Stimulated activated CD8-positive, alpha-beta memory T cell treated with anti-CD3 and anti-CD28 coated beads, Interleukin-4, amount 100 ng/mL, for 4 hours (primary cell): ENCODE measurements at places on chromosomes 12 and 14.

- DNase-seq, result no peak
These were observed 441.8 kb downstream of the NRXN3 start for GRCh38 chr14:78611796-78612571.

- DNase-seq, result no peak
These were observed 8.5 kb upstream of the LTBP2 start for GRCh38 chr14:74620497-74620921.

DNA sequence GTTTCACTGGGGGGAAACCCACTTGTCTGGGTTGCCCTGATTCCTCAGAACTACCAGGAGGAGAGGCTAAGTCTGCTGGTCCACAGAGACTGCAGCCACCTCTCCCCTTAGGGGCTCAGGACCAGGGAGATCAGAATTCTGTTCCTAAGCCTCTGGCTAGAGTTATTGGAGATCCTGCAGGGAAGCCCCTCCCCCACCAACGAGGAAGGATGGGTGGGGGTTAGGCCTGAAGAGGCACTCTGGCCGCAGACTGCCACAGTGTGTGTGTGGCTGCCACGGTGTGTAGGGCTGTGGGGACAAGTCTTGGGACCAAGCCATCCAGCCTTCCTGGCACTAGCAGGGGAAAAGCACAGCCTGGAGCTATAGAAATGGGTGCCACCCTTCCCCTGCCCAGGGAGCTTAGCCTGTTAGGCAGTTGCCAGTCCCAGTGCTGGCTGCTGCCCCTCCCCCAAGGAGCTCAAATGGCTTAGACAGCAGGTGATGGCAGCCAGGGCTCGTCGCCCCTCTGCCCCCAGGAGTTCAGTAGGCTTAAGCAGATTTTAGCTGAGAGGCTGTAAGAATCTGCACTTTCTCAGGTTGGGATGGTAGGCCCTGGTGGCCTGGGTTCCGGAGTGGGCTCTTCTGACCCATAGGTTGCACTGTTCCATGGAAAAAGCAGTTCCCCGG is 107.7 kb downstream of the ERGIC2 start:
- no peak for DNase-seq

- no peak for DNase-seq
These were observed 27.7 kb downstream of the JKAMP start for GRCh38 chr14:59511916-59512575.

DNA sequence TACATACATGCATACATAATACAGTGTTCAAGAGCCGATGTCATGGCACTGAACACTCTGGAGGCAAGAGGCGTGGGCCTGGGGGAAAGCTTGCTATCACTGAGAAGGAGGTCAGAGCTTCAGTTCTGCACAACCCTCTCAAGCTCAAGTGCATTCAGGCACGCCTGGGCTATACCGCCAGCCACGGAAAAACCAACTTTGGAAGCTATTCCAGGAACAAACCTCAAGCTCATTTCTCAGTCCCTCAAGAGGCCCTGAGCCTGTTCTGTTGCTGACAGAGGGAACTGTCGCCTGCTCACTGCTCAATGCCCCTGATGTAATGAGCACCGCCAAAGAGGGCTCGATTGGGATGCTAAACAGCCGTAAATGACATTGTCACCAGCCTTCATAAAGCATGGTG is 9.2 kb downstream of the NOS1 start:
- DNase-seq, result no peak

GRCh38 chr14:95211721-95212504 is 54.6 kb upstream of the DICER1 start:
- no peak for DNase-seq

GRCh38 chr14:66284346-66284745 is 201.8 kb upstream of the CCDC196 start:
- no peak for DNase-seq

- DNase-seq, result no peak
These were observed 34.2 kb downstream of the TRAF3 start for GRCh38 chr14:102811254-102811963.

- no peak for DNase-seq
These were observed 44.5 kb downstream of the ALKBH1 start for GRCh38 chr14:77663293-77663692.

- DNase-seq, result no peak
These were observed 14.7 kb downstream of the RHOF start for GRCh38 chr12:121778567-121779421.

DNA sequence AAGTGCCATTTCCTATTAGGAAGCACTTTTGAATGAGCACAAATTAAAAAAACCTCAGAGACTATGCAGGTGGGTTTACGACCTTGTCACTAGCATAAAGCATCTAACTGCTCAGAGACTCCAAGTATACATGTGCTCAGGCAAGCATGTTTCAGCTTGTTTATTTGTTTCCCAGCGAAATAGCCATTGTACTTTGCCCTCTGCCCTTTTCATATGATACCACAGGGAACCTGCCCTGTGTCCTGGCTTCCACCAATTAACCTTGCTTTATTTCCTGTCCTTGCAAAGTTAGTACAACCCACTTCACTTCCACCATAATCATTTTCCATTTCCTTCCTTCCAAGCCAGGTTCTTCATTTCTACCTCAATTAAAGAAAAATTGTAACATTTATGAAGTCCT is 194.9 kb downstream of the DUSP6 start:
- DNase-seq, result no peak

DNA sequence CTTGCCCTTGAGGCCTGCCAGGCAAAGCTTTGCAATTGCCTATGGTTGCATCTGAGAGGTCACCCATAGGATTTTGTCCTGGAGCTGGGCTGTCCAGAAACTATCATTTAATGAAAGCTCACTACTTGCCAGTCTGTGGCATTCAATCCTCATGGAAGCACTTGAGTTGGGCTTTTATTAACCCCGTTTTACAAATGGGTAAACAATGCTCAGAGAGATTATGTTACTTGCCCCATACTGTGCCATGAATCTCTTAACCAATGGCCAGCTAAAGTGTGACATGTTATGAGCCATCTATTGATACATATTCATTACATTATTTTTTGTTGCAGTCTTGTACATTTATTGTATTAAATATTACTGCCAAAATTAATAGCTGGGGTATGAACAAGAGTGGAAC is 35.9 kb downstream of the PDZRN4 start:
- no peak for DNase-seq

- DNase-seq, result no peak
These were observed 117.2 kb upstream of the DIO3 start for GRCh38 chr14:101444116-101444515.

GRCh38 chr12:79818856-79819255 is 116.0 kb downstream of the PPP1R12A start:
- no peak for DNase-seq

DNA sequence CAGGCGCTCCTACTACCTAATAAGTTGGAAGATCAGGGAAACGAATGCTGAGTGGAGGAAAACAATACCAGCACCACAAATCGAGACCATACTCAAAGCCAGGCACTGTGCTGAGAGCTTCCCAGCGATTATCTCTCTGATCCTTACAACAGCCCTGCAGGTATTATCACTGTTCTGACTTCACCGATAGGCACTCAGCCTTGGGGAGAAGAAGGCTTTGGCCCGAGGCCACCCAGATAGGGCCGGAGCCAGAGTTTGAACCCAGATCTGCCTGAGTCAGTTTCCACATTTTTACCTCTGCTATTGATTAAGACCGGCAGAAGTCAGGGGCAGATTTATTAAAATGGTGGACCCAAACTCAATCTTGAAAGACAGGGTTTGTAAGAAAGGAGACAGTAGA is 4.9 kb downstream of the SVOP start:
- DNase-seq, result no peak

GRCh38 chr14:95935228-95935822 is 58.7 kb downstream of the TUNAR start:
- no peak for DNase-seq

- DNase-seq, result no peak
These were observed 177.6 kb downstream of the PDZRN4 start for GRCh38 chr12:41365653-41366171.

- DNase-seq, result no peak
These were observed 150.3 kb downstream of the FOXN3 start for GRCh38 chr14:89266754-89267153.

DNA sequence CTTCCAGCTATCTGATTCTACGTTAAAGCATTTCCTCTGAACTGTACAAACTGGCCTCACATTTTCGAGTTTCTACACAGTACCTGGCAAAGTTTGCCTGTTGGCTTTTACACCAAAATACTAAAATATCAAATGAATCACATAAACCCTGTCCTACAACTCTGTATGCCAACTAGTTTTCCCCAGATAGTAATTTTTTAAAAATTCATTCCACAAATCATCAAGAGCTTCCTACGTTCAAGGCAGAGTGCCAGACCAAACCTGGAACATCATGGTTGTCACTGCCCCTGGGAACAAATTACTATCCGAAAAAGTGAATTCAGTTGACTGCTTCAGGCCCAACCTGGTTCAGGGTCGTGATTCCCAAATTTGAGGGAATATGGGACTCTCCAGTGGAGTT is 2.1 kb downstream of the TMEM30B start:
- DNase-seq, result no peak

GRCh38 chr14:98798099-98798498 is 473.9 kb downstream of the BCL11B start:
- DNase-seq, result no peak

- DNase-seq, result no peak
These were observed 176.3 kb upstream of the DIO2 start for GRCh38 chr14:80387563-80387981.

DNA sequence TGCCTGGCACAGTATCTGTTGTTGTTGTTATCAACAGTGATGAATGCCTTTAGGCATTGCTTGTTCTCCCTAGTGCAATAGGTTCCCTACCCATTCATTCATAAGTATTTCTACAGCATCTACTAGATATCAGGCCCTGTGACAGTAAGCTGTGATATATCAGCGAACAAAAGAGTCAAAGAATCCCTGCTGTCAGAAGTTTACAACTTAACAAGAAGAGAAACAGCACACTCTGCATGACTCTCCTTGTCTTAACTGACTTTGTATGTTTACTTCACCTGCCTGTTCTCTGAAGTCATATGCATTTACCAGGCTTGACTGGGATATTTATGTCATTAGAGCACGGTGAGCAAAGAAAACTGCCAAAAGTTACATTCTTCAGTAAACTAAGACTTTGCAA is 452.2 kb upstream of the RPL10L start:
- no peak for DNase-seq

DNA sequence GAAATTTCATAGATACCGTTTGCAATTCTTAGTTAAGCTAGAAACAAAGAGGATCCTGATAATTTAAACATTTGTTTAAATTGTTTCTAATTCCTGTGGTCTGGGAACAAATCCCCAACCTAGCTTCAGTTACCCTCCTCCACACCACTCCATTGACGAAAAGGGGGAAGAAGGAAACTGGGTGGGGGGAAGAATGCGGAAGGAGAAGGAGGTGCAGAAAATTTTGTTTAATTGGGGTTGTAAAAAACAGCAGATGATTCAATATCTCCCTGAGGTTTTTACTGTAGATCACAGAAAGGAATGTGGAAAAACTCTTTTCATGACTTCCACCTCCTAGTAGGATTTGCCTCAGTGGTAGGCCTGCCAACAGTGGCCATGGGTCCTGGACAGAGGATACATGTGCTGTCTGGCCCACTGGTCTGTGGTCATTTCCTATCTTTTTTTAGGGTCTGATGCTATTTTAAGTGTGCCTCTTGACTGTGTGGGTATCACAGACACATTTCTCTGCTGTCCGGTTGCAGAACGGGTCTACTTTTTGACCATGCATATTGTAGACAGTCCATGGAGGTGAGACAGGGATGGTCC is 122.9 kb upstream of the PCED1B start:
- no peak for DNase-seq

- DNase-seq, result no peak
These were observed 123.3 kb downstream of the CEP83 start for GRCh38 chr12:94336211-94336925.

- DNase-seq, result no peak
These were observed 581 bp downstream of the CD69 start for GRCh38 chr12:9760120-9760519.

GRCh38 chr12:3681595-3682061 is 71.3 kb downstream of the CRACR2A start:
- no peak for DNase-seq

DNA sequence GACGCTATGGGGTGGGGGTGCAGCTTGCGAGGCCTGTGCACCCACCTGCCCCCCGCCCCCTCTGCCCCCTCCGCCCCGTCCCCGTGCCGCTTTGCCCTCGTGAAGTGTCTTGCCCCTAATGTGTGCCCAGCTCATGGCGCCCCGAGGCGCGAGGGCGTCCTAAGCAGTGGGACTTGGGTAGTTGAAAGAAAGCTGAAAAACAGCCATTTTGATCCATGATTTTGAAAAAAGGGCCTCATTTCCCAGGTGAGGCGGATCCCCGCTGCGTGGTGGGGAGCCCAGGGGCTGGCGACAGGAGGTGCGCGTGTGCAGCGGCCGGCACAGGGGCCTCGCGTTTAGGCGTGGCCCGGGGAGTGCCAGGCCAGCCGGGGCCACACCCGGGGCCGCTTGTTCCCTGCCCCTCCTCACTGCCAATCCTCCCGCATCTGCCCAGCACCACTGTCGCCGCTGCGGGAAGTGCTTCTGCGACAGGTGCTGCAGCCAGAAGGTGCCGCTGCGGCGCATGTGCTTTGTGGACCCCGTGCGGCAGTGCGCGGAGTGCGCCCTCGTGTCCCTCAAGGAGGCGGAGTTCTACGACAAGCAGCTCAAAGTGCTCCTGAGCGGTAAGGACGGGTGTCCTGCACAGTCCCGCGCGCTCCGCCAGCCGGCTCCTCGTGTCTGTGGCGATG is 11.8 kb downstream of the ZFYVE21 start:
- no peak for DNase-seq

DNA sequence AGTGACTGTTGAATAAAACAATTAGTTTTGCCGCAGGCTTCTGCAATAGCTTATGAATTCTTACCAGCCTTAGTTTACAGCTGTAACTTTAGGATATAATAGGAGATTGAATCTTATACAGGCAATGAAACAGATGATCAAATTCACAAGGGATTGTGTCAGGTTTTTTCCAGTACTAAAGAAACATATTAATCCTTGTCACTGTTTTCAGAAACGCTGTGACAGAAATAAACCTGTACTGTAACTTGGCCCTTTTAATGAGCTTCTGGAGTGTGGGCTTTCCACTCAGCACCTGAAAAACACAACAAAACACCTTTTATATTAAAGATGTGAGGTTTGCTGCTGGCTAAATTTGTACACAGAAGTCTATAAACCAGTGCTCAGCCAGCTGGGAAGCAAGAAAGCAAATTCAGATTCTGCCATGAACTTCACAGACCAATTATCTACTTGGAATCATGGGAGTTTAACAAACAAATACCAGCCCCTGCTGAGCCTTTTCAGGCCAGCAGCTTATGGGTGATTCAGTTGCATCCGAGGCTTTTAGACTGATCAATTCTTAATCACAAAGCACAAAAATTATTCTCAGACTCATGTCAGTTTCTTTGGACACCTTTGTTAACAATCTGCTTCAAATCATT is 109.5 kb downstream of the FOXG1 start:
- no peak for DNase-seq
